ENCODE measurements at places on chromosomes 4 and X.

GRCh38 chr4:52799813-52800212, 48.6 kb upstream of the ERVMER34-1 start:
- DNase-seq, result no peak

GRCh38 chr4:10942156-10942555, 257.6 kb upstream of the CLNK start:
- DNase-seq, result no peak

DNA sequence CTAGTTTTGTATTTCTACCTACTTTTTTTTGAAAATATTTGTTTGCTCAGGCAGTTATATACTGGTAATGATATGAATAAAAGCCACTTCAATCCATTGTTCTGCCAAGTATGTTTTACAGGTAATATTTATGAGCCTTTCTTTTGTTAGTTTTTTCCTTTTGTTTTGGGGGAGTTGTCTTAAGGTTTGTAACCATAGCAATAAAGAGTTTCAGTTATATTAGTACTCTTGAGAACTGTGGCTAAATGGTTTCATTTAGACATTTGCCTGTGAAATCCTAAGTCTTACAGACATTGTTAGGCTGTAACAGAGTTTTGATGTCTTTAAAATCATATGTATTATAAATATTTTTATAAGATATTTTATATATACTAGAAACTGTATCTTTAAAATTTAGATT, 150.1 kb downstream of the DIPK2B start:
- no peak for DNase-seq

DNA sequence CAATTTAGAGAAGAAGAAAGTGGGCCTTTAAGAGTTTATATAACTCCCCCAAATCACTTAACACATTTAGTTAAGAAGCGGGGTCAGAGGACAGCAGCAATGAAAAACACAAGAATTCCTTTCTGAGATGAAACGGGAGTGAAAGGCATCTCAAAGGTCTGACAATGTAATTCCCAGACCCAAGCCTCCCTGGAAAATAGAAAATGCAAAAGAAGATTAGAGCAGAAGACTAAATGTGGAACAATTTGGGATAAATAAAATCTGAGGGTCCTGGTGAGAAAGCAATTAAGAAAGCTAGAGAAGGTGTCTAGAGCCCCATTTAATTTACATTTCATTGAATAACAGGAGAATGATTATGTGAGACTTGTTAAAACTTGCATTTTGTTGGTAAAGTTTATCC, 19.1 kb upstream of the ART3 start:
- no peak for DNase-seq

DNA sequence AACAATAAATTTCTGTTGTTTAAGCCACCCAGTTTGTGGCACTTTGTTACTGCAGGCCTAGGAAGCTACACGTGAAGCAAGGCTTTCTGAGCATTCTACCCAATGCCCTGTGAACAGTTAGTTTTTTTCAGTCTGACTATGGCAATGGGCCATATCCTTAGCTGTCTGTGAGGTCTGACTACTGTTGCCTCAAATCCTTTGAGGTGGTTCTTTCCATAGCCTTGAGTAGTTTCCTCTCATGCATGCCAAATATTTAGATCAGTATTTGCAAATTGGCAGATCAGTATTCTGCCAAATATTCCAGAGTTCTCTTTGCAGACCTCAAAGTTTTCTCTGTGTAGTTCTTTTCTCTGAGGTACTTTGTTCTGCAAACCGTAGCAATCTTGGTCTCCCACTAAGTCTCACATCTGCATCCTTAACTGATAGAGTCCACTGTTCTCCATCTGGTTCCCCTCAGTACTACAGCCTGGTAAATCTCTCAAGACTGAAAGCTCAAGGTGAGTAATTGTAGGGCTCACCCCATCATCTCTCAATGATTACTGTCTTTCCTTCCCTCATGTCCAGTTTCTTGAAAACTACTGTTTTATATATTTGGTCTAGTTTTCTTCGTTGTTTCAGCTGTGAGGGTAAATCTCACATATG, 984.9 kb upstream of the INTU start:
- no peak for DNase-seq

- DNase-seq, result no peak
Observed at GRCh38 chr4:158268553-158268952, 58.3 kb downstream of the TMEM144 start.

DNA sequence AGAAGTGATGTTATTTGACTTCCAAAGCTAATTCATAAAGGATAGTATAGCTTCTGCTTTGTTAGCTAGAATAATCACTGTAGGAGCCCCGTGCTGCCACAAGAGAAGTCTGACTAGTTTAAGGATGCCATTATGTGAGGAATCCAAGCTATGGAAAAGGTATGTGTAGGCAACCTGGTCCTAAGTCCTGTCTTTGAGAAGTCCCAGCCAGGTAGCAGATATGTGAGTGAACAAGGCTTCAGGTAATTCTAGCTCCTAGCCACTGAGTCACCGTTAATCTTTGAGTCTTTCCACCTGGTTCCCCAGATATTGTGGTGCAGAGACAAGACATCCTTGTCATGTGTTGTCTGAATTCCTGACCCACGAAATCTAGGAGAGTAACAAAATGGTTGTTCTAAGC, 55.5 kb downstream of the BMP3 start:
- no peak for DNase-seq

GRCh38 chr4:54675721-54676461, 18.1 kb downstream of the KIT start:
- no peak for DNase-seq

GRCh38 chr4:54973784-54974183, 151.6 kb downstream of the KDR start:
- DNase-seq, result no peak

DNA sequence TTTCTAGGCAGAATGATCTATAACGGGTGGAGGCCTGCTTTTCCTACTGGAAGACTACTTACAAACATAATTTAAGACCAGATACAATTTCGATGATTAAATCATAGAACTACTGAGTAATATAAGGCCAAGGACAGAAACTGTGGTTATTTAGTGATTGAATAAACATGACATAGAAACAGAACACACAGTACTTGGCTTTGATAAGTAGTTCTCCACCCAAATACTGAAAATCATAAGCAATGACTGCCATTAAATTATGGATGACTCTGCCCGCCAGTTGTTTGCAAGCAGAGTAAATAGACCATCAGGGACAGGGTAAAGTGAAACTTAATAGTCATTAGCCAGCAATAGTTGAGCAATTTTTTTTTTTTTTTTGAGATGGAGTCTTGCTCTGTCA, 17.2 kb upstream of the SMIM14 start:
- no peak for DNase-seq

- DNase-seq, result no peak
Observed at GRCh38 chr4:123597586-123597985, 201.0 kb downstream of the SPRY1 start.

GRCh38 chr4:96326846-96327245, 487.0 kb downstream of the PDHA2 start:
- DNase-seq, result no peak

DNA sequence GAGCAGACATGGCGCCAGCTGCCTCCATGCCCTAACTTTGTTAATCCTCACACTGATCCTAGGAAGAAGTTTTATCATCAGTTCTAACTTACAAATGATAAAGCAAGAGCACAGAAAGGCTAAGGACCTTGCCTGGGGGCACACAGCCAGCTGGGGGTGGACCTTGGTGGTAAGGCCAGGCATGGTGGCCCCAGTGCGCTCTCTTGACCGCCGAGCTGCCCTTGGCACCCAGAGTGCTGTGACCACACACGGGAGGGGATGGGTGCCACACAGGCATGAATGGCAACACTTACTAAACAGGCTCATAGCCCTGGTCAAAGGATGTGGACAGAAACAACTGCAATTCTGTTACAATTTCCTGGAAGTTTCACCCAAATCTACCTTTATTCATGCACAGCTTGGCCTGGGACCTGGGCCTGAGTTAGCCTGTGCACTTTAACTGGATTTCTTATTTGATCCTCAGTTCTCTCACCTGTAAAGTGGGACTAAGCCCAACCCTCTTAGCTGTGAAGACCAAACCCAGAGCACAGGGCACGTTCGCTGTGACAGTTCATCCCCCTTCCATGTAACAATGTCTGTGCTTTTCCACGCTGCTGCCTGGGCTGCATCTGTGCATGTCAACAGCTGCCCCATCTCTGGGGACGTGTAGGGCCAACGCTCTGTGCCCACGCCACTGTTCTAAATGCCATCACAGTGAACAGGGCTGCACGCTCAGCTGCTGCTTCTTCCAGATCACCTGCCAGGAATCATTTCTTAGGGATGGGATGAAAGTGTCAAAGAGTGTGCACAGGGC, 44.8 kb downstream of the ACOX3 start:
- no peak for DNase-seq

DNA sequence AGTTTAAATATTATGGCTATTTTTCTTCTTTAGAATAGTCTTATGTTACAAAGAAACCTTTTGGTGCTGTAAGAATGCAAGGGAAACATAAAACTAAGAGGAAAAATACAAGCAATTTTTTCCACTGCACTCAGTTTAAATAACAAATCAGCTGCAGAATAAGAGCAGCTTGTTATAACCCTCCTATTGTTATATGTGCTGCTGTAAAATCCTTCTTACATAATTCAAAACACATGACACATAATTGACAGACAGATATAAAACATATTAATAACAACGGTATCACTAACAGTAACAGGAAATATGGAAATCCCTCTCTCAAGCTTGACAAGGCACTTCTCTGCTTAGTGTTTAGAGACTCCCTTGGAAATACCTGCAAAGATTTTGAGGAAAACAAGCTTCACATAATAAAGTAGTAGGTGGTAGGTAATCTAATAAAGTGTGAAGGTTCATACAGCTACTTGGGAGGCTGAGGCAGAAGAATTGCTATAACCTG, 385.3 kb upstream of the HS3ST1 start:
- no peak for DNase-seq

DNA sequence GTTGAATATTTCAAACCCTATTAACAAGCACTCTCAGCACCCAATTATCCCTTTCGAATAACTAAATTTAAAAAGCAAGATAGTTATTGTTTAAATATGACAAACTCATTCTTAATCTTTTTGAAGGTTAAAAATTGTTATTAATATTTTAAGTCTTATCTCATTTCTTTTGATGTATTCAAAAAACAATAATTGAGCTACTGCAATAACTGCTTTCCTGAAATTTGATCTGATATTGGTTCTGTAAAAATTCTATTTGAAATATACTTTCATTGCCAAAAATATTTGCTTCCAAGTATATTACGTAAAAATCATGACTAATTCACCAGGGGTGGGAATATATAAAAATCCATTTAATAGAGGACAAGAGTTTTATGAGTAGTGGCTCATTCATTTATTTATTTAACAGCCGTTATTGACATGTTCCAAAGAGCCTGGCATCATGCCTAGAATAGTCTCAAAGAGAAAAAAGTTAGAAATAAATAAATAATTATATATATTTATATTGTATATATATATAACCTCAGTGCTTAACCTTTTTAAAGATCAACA, 34.4 kb downstream of the GLRA3 start:
- no peak for DNase-seq

GRCh38 chrX:48468693-48469691, 1.1 kb downstream of the SLC38A5 start:
- DNase-seq, result peak; percentile 62

DNA sequence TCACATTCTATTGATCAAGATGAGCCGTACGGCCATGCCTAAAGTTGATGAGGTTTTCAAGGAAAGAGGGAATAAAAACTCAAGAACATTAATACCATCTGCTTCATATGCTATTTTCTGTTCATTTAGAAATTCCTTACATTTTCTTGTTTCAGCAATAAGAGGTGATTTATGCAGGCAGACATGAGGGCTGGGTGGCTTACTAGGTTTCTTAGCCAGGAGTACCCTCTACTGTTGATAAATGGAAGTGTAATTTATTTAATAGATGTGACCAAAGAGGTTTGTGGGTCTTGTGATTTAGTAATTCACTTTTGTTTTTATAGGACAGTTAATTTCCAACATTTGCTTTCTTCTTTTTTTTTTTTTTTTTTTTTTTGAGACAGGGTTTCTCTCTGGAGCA, 6.4 kb upstream of the SMIM9 start:
- DNase-seq, result peak; percentile 9

- no peak for DNase-seq
Observed at GRCh38 chr4:76905521-76905920, 7.6 kb upstream of the SOWAHB start.

- no peak for DNase-seq
Observed at GRCh38 chr4:48194971-48195370, 60.9 kb upstream of the TXK start.

DNA sequence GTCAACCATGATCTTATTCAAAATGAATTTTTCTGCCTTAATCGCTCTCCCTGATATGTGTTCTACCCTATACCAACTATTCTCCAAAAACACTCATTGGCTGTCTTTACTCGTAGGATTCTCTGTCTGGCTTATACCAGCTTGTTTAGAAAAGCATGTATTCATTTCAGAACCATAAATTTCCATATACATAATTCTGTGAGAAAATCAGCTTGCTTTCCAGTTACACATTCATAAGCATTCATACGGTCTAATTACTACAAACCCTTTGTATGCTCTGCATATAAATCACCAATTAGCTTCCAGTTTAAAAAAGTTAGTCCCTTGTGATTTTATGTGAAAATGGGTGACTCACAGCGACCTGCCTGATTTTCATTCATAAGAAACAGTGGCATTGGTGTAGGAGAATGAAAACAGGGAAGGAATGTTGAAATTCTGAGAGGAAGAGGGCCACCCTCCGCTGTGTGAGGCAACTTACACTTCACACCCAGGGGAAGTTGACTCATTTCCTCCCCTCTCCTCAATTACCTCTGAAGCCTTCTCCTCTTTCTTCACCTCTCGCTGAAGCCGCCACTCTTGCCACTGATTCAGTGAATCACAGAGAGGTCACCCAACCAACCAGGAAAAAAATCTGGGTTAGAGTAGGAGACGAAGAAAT, 63.3 kb downstream of the MEPE start:
- DNase-seq, result peak; percentile 21

DNA sequence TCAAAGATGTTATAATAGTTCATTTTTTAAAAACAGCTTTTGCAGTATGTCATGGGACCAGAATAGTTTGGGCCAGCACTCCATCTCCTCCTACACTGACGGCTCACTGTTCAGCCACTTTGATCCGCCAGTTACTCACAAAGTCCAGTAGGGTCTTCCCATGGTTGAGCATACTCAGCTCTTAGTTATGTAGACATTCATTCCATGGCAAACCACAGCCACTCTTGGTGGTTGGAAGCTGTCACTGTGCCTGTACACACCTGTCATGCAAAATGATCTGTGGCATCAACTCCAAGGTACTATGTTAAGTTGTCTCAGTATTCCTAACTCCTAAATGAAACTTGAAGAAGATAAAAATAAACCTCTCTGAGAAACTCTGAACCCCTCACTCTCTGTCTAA, 127.2 kb downstream of the NR3C2 start:
- DNase-seq, result peak; percentile 13

- no peak for DNase-seq
Observed at GRCh38 chr4:78571804-78572203, 20.2 kb downstream of the ANXA3 start.
